ENCODE measurements at places on chromosomes 2 and 18.

DNA sequence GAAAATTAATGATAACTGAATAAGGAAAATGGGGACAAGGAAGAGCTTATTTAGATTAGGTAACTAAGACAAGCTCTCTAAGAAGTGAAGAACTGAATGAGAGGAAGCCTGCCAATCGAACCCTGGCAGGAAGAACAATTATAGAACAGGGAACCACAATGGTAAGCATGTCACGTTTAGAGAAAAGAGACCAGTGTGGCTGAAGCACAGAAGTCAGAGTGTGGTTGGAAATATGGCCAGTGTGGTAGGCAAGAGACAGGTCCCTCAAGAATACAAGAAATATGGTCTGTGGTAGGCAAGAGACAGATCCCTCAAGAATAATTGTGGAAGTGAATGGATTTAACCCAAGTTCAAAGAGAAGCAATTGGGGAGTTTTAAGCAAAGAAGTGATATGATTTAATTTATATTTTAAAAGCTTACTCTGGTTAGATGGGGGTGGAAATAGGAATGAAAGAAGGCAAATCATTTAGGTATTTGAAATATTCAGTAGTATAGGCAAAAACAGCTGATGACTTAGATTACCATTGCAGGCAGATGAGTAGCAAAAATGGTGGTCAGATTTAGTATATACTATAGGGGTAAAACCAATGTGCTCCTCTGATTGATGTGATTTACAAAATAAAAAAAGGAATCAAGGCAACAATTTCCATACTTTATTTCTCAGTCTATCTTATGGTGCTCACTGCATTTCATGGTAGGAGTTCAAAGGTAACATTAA, 38.8 kb upstream of the ERMN start:
- peak; percentile 26 for DNase-seq

DNA sequence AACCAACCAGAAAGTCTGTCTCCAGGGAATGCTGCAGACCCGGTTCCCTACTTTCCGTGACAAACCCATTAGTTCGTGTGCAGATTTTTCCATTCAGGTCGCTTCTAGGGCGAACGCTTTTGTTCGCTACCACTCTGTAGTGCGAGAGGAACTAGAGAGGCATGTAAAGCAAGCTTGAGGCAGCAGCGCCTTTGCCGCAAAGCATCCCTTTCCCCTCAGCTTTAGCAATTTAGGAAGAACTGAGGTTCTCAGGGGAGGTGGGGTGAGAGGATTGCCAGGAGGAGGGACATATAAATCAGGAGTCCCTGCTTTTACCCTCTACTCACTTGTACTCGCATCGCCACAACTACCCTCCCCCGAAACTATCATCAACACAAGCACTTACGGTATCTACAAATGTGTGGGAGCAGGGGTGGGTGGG, 748 bp upstream of the ZNF804A start:
- DNase-seq, result peak; percentile 47

DNA sequence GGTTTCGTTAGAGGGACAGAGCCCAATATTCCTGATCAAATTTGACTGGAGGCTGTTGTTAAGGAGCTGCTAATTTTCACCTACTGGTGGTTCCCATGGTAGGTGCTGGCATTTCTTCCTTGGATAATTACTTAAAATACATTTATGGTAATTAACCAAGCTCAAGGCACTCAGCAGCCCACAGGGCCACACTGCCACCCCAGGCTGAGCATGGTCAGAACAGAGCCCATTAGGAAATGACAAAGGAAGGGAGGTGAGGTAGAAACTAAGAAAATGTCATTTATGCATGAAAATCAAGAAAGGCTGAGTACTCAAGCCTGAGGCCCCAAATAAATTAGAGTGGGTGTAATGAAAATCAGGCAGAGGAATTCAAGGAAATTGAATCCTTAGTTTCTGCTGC, 510.2 kb upstream of the GYPC start:
- no peak for DNase-seq

DNA sequence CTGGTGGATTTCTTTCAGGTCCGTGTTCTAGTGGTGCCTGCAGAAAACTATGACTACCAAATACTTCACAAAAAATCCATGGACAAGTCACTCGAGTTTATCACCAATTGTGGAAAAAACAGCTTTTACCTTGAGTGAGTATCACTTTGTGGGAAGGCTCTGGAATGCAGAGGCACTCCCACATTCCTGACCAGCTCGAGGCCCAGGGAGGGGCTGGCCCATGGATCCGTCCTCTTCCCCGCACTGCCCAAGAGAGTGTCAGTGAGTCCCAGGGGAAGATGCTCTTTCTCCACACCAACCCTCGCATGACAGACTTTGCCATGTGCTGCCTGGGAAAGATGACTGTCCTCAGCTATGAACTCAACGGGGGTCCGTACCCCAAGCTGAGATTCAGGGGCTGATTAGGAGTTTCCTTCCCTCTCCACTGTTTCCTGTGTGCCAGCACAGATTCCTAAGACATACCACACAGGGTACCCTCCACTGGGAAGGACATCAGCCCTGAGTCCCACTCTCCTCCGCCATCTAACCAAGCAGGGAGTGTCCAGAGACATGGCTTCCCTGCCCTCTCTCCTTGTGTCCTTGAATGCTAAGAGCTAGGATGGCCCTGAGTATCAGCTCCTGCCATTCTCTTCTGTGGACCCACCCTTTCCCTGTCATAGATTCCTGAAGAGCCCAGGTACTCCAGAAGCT, 155.9 kb downstream of the LAMA3 start:
- no peak for DNase-seq

- DNase-seq, result peak; percentile 5
Measured at GRCh38 chr2:217222309-217222910, 362.5 kb upstream of the TNP1 start.

DNA sequence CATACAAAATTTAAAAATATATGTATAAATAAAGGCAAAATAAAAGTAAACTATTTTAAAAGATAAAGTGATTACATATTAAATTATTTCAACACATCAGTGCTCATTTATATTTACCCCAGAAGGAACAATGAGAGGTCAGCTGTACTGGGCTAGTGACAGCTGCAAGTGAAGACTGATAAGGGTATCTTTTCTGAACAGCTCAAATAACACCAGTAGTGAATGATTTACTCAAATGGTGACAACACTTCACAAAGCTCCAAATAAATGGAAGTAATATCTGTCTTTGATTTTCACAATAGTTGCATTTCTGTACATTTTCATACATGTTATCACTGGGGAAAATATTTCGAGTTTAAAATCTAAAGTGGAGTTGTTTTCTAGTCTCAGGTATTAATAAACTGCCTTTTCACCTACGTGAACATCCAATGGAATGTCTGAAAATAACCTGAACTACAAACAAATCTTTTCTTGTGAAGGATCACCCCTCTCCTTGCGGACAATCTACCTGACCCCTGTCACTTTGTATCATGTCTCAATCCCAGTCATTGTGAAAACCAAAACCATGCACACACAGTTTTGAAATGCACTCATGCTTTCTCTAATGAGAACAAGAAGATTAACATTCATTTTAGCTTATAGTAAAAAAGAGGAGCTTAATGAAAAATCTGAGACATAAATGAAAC, 1928.8 kb upstream of the CELF4 start:
- no peak for DNase-seq

DNA sequence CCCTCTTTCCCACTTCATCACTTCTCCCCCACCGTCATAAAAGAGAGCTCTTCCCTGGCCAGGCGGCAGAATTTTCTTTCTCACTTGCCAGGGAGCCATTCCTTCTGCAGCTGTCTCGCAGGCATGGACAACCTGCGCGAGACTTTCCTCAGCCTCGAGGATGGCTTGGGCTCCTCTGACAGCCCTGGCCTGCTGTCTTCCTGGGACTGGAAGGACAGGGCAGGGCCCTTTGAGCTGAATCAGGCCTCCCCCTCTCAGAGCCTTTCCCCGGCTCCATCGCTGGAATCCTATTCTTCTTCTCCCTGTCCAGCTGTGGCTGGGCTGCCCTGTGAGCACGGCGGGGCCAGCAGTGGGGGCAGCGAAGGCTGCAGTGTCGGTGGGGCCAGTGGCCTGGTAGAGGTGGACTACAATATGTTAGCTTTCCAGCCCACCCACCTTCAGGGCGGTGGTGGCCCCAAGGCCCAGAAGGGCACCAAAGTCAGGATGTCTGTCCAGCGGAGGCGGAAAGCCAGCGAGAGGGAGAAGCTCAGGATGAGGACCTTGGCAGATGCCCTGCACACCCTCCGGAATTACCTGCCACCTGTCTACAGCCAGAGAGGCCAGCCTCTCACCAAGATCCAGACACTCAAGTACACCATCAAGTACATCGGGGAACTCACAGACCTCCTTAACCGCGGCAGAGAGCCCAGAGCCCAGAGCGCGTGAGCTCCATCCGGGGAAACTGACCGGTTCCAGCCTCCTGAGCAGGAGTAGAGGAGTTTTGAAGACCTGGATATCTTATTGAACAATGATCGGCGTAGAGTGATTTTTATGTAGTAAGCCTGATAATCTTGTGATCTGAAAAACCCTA, at the start of gene MSGN1:
TSS of gene MSGN1 (plus strand) at position 65 of the 850 bp plus-strand sequence. CDS start at position 124, 59 bp downstream.
- no peak for DNase-seq

DNA sequence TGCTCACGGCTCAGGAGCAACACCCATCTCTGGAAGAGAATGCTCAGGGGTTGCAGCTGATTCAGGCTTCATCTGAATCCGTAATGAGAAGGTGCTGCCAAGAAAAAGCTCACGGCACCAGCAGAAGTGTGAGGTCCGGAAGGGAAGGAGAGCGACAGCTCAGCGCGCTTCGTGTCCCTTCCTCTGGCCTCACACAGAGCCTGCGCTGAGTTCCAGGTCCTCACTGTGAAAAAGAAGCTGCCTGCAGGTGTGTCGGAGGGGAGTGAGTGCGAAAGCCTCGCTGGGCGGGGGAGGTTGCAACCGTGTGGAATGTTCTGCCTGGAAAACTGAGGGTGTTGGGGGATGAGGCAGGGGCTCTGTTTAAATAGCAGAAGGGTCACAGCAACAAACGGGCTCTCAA, 76.2 kb upstream of the TWIST2 start:
- DNase-seq, result no peak

GRCh38 chr18:2104620-2105462, 466.5 kb downstream of the METTL4 start:
- peak; percentile 36 for DNase-seq

DNA sequence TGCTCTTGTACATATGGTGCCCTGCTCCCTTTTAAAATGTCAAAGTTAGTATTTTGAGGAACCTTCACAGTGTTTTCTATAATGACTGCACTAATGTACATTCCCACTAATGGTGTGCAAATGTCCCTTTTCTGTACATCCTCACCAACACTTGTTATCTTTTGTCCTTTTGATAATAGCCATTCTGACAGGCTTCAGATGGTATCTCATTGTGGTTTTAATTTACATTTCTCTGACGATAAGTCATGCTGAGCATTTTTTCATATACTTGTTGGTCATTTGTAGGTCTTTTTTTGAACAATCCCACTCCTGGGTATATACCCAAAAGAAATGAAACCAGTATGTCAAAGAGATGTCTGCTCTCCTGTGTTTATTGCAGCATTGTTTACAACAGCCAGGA, 268.3 kb downstream of the FBXO15 start:
- no peak for DNase-seq

DNA sequence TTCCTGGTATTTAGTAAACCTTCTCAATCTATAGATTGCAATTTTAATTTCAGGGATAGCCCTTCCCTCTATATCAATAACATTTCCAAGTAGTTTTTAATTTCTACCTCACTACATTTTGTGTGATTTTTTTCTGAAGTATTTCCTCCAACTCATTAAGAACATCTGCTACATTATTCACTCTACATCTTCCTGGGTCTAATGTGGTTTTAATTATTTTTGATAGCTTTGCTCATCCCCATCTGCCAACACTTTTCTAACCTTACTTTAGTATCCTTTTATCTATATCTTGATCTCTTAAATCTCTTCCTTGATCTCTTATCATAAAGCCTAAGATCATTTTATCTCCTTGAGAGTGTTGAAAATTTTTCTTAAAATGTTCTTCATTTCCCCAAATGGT, 278.3 kb upstream of the CYP26B1 start:
- DNase-seq, result no peak

GRCh38 chr2:150076281-150076680, 411.2 kb downstream of the RND3 start:
- DNase-seq, result no peak

- no peak for DNase-seq
Measured at GRCh38 chr2:40279001-40279400, 172.9 kb downstream of the SLC8A1 start.

- DNase-seq, result no peak
Measured at GRCh38 chr2:160207271-160207670, 7.2 kb upstream of the ITGB6 start.

GRCh38 chr2:74841641-74842040, 7.7 kb downstream of the HK2 start:
- no peak for DNase-seq

GRCh38 chr2:239179851-239180371, 220.9 kb downstream of the HDAC4 start:
- no peak for DNase-seq

GRCh38 chr18:8660316-8660715, 45.0 kb upstream of the MTCL1 start:
- DNase-seq, result no peak

- DNase-seq, result peak; percentile 33
Measured at GRCh38 chr2:97645112-97645694, 659 bp upstream of the COX5B start.

DNA sequence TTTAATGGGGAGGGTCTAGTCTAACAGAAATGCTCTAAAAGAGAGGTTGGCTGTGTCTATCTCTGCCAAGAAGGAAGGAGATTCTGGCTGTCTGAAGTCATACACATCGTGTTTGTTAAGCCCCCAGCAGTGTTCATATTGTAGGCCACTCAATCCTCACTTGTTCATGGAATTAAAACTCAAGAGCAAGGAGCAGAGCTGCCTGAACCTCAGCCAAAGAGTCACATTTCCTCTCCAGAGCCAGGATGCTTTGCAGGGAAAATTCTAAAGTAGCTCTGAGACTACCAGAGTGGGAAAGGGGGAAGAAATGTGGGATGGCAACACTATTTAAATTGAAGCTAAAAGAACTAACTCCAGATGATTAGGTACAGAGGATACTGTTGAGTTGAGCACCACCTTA, 190.7 kb upstream of the CXCR4 start:
- DNase-seq, result no peak

- peak; percentile 10 for DNase-seq
Measured at GRCh38 chr2:68807821-68808266, 63.4 kb downstream of the BMP10 start.

- DNase-seq, result no peak
Measured at GRCh38 chr2:227460833-227461232, 11.1 kb upstream of the AGFG1 start.

GRCh38 chr2:216849987-216850386, 9.9 kb downstream of the TNP1 start:
- no peak for DNase-seq

DNA sequence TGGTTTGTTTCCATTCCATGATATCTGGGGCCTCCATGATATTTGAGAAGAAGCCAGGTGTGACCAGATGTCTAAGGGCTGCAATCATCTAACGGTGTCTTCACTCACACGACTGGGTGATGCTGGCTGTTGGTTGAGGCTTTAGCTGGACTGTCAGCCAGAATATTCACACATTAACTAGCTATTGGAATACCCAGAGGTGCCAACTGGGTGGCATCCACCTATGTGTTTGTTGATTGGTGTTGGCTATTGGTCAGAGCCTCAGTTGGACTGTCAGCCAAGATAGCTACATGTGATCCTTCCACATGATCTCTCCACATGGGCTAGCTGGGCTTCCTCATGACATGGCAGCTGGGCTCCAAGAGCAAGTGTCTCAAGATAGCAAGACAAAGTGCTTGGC, 117.4 kb downstream of the CDCA7 start:
- DNase-seq, result no peak

- DNase-seq, result no peak
Measured at GRCh38 chr18:76725445-76725844, 96.9 kb upstream of the ZNF236 start.

GRCh38 chr2:145108361-145108778, 588.5 kb upstream of the ZEB2 start:
- DNase-seq, result no peak
